ENCODE measurements at places on chromosomes 4 and X.

- no peak for ATAC-seq
Measured at GRCh38 chr4:88780389-88780788, 82.8 kb upstream of the NAP1L5 start.

DNA sequence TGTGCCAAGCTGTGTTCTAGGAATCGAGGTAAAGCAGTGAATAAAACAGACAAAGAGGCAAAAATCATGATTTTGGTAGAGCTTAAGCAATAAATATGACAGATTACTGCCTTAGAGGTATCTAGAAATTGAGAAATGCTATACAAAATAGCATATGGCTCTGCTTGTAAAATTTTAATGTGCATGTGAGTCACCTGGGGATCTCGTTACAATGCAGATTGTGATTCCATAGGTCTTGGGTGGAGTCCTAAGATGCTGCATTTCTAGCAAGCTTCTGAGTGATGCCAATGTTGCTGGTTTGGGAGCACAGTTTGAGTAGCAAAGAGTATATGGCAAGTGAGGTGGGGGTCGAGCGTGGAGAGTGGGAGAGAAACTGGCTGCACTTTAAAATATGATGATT, 697.3 kb upstream of the MAGEB2 start:
- no peak for ATAC-seq

DNA sequence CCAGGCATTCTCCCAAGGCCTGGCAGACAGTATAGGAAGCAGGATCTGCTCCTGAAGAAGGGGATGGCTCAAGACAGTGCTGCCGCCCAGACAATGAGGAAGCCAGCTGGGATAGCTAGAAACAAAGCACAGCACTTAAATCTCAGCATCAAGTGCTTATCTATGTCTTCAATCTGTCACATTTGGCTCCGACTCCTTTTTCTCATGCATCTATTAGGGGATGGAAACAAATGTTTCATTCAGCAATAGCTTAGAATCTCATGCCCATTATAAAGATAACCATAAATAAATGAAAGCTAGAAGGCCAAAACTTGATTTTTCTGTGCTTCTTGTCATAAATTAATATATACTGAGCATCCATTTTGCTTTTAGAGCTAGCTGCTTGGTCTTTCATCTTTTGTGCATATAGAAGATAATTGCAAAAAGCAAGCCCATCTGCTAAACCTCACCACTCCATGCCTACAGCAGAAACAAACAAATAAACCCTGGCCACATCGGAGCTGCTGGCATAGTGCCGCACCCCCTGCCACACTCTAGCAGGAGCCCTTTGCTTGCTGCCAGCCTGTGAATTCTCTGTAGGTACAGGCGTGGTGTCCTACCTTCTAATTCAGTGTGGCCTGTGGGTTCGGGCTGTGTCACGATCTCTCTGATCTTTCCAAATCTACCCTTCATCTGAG, 75.9 kb downstream of the AASDH start:
- no peak for ATAC-seq

DNA sequence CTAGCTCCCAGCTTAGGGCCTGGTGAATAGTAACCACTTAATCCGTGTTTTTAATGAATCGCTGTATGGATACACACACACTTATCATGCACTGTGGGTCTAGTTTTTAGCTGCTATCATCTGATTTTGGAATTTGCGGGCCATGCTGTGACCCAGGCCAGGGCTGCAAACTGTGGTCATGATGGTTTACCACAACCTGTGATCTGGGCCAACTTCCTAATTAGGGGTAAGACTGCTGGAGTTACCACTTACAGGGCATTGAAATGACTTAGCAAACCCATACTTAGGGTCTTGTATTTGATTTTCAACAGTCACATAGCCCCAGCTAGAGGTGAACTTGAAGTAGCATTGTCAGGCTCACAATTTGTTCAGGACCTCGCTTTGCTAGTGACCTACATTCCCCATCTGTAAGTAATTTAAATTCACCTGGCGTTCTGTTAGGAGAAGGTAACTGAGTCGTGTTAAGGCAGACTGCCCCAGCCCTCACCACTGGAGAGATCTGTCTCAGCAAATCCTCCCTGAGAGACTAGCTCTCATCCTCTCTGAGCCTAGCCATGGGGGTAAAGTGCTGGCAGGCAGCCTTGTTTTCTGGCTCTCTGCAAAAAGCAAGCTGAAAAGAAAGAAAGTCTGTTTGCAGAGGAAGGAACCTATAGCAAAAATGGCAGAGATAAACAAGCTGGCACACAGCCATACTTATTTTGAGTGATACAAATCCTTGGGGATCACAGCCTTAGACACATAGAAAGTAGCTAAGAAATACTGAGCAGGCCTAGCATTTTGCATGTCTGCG, 33.8 kb upstream of the EGFL6 start:
- ATAC-seq: no peak

GRCh38 chrX:16870862-16871815, 977 bp upstream of the RBBP7 start:
- no peak for ATAC-seq

GRCh38 chrX:23887918-23888317, 19.8 kb downstream of the APOO start:
- no peak for ATAC-seq
